NB4 (cell line): ENCODE measurements at places on chromosomes 7 and 10.

DNA sequence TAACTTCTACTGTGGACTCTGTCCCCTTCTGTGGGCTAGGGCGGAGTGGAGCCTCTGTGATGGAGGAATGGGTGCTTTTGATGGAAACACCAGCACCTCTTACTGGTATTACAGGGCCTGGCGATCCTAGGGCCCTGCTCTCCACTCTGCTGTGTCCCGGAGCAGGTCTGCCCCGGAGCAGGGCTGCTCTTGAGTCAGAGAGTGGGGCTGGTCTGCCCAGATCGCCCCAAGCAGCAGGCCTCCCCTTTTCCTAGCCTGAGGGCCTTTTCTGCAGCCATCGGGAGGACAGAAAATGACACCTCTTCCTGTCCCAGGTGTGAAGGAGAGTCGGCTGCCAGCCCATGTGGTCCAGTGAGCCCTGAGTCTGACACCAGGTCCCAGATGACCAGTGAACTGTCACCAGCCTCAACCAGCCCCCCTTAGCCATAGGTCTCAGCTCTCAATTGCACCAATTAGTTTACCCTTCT, 1.4 kb downstream of the ZNF282 start:
- peak; percentile 63 for DNase-seq

GRCh38 chr10:32240471-32240870, 106.5 kb downstream of the EPC1 start:
- no peak for DNase-seq

- DNase-seq: no peak
Observed at GRCh38 chr7:151623766-151624165, 104.1 kb upstream of the RHEB start.

GRCh38 chr10:74521526-74521925, 304.9 kb upstream of the KAT6B start:
- DNase-seq: no peak

DNA sequence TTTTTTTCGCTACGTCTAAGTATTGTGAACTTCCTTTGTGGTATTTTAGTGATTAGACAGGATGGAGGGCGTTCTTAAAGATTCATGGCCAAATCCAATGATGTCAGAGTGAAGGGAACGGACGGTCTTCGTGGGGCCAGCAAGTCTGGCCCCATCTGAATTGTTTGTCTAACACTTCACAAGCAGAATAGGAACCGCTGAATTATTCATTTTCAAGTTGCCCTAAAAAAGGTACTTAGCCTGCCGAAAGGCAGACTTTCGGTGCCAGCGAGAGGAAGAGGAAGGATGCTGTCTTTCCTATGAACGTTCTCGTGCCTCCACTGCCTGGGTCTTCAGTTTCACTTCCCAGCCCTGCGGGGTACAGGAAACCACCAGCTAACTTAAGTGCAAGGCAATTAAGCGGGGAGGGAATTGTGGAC, 145.7 kb upstream of the SH2B2 start:
- peak; percentile 71 for DNase-seq

- no peak for DNase-seq
Observed at GRCh38 chr7:73682745-73683055, 553 bp downstream of the DNAJC30 start.

- DNase-seq: no peak
Observed at GRCh38 chr7:98930921-98931320, 52.6 kb downstream of the TRRAP start.

GRCh38 chr7:135744938-135745702, 3.5 kb downstream of the FAM180A start:
- DNase-seq: no peak

DNA sequence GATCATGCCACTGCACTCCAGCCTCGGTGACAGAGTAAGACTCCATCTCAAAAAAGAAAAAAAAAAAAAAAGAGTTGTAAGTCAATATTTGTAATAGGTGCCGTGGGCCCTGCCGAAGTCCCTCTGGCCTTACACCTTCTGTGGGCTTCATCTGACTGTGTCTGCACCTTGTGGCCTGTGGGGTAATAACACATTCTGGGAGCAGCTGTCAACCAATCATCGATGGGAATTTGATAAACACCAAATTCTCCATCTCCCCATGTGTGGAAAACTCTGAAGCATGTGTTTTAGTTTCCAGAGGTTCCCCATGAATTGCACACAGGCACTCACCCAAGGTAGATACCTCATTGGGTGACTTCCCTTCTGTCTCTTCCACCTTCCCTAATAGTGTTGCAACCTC, 10.8 kb downstream of the ZNF394 start:
- peak; percentile 40 for DNase-seq

- no peak for DNase-seq
Observed at GRCh38 chr7:127417346-127417745, 24.8 kb upstream of the ZNF800 start.

GRCh38 chr7:64744680-64745079, 49.5 kb upstream of the ZNF138 start:
- no peak for DNase-seq

- DNase-seq: no peak
Observed at GRCh38 chr10:91289305-91289704, 68.8 kb downstream of the PCGF5 start.

DNA sequence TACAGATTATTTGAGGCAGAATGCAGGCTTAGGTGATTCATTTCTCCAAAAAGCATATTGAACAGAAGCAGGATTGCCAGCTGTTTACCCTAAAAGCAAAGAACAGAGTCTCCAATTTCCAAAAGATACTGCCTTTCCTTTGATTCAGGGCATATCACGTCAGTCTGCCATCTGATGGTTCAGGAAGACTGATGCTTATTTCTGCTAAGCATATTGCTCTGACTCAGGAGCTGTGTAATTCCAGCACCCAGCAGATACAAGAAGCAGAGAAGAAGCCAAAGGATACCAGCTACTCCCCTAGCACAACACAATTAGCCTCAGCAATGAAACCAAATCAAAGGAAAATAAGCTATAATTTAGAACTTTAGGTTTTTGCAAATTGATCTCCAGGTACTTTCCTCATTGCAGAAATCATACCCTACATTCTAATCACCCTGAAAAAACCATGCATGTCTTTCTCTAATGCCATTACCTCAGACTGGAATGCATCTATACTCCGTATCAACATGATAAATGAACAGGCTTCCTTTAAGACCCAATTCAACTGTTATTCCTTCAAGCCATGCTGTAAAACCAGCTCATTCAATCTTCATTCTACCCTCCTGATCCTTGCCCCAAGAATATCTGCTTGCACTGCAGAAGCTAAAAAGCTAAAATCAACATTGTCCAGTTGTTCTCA, 55.1 kb downstream of the ABI1 start:
- no peak for DNase-seq

- DNase-seq: peak; percentile 40
Observed at GRCh38 chr7:82678716-82679115, 235.1 kb upstream of the CACNA2D1 start.

DNA sequence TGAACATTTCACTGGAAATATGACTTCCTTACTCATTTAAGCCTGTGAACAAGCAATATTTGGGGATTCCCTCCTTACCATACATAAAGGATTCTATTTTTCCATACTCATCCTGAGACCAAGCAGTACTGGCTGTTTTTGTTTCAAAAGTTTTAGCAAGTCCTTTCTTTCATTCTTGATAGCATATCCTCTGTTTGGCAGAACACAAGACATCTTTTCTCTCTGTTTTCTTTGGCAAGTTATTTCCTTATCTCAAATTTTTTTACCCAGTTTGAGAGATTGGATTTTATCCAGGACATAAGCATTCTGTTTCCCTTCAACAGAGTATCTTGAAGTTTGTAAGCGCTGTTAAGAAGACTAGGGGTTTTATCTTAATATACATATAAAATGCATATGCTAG, 3.0 kb upstream of the WASL start:
- DNase-seq: no peak

GRCh38 chr7:33904681-33905388, 504 bp upstream of the BMPER start:
- no peak for DNase-seq
